ENCODE measurements at places on chromosomes 1 and 21.
A peak's percentile ranks its signal among the peaks of the same experiment; 100 is the strongest.

DNA sequence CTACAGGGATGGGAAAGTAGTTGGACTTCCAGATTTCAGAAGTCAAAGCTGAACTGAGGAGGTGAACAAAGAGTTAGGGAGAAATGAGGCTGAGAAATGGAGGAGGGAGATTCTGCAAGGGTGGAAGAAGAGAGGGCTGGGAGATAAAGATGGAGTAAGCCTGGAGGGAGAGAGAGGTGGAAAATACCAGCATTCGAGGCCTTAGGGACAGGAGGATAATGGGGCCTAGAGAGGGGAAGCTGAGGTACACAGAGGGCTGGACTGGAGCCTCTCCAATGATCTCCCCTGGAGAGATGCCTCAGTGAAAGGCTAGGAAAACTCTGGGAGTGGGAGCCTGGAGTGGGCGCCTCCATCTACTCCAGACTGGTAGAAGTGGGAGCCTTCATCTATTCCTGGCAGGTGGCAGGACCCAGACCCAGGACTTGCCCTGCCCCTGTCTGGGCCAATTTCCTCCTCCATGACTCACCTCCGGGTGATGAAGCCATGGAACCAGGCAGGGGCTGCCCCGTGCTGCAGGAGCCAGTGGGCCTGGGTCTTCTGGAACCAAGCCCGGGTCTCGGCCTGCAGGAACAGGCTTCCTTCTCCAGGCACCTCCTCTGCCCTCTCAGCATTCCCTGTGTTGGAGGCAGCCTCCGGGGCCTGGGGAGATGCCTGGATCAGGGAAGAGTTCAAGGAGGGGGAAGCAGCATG, 1.9 kb downstream of the SH2D2A start:
- DNase-seq = peak; percentile 61

- no peak for DNase-seq
Observed at GRCh38 chr1:232037774-232038388, 411.3 kb downstream of the DISC1 start.

DNA sequence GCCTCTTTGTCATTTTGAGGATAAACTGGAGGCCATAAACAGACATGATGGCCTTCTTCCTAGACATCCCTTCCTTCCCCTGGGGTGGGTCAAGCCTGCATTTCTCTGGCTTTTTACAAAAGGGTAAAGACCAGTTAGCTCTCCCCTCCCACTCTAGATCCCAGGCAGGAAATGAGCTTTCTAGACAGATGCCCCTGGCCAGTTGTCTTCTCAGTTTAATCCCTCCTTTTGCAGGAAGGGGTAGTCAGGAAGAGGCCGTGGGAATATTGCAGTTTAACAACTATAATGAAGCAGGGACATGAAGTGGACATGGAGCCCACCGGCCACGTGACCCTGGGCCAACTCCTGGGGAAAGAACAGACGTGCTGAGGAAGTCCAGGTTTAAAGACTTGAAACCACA, 85.7 kb downstream of the NID1 start:
- no peak for DNase-seq

DNA sequence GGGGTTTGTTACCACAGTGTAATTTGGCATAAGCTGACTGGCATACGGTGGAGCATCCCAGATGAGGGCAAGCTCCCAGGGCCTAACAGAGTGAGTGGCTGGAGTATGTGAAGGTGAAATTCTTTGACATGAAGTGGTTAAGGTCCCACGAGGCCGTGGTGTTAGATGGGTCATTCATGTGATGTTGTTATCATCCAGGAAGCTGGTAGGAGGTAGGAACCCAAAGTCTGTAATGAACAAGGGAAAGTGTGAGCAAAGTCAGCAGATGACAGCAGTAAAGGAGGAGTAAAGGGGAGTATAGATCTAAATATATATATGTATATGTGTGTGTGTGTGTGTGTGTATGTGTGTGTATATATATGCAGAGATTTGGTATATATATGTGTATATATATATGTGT, 47.6 kb downstream of the MDM4 start:
- no peak for DNase-seq

DNA sequence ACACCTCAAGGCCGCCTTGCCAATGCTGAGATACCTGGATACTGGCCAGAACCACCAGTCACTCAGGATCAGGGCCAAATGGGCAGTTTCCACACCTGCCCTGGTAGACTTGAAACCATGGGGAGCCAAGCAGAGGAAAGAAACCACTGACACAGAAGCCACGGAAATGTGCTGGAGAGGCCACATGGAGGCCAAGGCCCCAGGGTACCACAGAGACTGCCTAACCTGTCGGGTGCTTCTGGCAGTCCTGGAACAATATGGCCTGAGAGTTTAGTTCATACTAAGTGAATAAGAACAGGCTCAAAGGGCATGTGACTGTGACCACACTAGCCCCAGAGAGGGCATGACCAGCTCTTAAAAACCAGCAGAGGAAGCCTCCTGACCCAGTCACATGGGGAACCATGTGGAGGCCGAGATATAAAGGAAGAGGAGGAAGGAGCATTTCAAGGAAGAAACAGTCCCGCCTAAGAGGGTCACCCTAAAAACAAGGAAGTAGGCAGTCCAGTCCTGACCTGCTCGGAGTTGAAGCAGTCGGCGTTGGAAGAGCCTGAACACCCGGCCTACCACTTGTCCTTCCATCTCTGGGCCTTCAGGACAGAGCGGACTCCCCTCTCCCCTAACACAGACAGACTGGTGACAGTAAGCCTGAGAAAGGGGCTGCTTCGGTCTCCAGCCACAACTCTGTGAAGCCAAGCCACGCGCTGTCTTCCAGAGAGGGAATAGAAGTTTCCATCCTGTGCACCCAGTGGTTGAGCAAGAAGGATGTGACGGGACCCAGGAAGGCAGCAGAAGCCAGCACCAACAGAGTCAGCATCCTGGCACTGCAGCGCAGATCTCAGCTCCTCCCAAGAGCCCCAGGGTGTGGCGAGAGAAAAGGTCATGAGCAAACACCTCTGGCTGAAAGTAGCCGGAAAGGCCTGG, at the start of gene DENND2D:
TSS of gene DENND2D (minus strand) at position 766 of the 921 bp plus-strand sequence. CDS start at position 579, 187 bp downstream.
- DNase-seq = peak; percentile 66

- no peak for DNase-seq
Observed at GRCh38 chr1:107940701-107941100, 24.3 kb downstream of the VAV3 start.

- DNase-seq = no peak
Observed at GRCh38 chr1:117142200-117142599, 20.7 kb upstream of the TRIM45 start.

- no peak for DNase-seq
Observed at GRCh38 chr1:185957441-185958363, 223.5 kb downstream of the HMCN1 start.

GRCh38 chr21:36741506-36741905, 42.6 kb downstream of the SIM2 start:
- no peak for DNase-seq

DNA sequence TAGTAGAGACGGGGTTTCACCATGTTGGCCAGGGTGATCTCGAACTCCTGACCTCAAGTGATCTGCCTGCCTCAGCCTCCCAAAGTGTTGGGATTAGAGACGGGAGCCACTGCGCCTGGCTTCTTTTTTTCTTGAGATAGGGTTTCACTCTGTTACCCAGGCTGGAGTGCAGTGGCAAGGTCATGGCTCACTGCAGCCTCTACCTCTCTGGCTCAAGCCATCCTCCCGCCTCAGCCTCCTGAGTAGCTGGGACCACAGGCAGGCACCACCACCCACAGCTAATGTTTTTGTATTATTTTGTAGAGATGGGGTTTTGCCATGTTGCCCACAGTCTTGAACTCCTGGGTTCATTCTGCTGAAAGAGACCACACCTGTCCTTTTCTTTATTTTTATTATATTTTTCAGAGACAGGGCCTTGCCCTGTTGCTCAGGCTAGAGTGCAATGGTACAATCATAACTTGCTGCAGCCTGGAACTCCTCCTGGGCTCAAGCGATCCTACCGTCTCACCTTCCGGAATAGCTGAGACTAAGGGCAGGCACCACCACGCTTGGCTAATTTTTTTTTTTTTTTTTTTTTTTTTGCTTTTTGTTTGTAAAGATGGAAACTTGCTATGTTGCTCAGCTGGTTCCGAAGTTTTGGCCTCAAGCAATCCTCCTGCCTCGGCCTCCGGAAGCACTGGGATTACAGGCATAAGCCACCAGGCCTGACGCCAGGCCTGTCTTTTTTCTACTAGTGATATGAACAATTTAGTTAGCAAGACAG, 3.1 kb downstream of the LMNA start:
- no peak for DNase-seq

DNA sequence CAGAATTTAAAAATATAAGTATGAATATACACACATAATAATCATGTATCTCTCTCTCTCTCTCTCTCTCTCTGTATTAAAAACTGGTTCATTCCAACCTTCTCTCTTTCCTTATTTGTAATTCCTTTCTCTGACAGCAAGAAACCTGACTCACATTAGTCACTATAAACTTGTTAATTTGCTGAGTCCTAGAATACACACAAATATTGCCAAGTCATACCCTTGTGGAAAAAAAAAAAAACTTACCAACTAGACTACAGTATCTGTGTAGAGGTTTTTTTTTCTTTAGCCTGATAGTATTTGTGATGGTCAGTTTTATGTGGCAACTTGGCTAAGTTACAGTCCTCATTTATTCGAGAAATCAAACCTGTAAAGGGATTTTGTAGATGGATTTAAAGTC, 26.3 kb upstream of the NHLH2 start:
- DNase-seq = no peak

GRCh38 chr1:192538407-192539296, 36.9 kb upstream of the RGS1 start:
- no peak for DNase-seq

GRCh38 chr21:29164323-29164942, 34.0 kb downstream of the MAP3K7CL start:
- no peak for DNase-seq

DNA sequence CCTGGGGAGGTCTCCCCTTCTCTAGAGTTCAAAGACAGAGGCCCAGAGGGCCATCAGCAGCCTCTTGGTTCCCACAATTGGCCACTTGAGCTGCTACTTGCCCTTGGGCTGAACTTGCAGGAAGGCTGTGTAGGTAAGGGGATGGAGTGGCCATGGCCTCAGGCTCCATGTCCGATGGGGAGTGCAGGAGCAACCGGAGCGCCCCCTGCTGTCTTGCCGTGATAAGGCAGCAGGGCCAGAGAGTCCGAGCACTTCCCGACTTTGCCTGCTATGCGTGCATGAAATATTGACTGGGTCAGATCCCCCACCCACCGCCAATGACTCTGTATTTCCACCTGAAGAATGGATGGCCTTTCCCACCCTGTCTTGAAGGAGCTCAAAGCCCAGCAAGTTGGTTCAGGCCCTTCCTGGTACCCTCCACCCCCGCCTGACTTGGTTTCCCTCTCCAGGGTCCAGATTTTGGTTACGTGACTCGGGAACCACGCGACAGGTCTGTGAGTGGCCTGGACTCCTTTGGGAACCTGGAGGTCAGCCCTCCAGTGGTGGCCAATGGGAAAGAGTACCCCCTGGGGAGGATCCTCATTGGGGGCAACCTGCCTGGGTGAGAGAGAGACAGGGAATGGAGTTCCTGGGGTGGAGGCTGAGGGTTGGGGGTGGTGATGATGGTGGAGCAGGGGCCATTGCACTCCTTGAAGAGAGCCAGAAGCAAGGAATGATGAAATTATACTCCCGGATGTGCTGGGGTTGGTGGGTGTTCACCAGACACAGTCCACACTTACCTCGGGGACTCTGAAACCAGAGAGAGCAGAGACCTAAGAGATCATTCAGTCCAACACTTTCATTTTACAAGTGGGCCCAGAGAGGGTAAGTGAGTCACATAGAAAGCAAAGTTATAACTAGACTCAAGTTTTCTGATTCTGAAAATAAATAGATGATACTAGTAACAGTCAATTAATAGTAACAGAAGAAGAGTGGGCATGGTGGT, 25.6 kb downstream of the PADI3 start:
- DNase-seq = peak; percentile 8

GRCh38 chr1:206687915-206688442, 3.3 kb downstream of the MAPKAPK2 start:
- DNase-seq = no peak
